NCI-H2171 treated with DMSO at 0.1 percent for 48 hours (cell line): ENCODE measurements at places on chromosomes 1 and 21.

DNA sequence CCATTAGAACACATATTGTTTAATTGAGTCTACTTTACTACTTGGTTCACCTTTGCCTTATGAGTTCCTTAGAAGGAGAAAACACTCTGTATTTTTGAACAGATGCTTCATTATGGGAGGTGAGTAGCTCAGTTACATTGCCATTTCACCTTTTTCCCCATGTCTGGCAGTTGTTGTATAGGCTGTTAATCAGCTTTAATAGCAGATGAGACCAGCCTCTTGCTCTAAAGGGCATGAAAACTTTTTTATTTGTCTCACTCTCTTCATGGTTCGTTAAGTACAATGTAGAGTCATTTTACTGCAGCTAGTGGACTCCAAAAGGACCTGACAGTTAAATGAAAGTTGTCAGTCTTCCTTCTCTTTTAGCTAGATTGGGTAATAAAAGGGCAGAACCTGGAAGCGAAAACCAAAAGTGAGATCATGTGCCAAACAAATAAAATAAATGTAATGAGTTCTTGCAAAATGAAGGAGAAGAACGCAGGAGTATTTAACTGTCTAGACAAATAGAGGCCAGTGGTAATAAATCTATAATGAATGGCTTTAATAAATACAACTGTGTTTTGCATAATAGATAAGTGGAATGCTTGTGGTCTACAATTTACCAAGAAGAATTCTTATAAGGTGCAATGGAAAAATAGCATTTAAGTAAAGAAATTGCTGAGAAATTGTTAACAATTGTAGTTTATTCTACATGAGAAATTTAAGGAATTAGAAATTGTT is 180.0 kb upstream of the NEGR1 start:
- DNase-seq = peak; percentile 2

DNA sequence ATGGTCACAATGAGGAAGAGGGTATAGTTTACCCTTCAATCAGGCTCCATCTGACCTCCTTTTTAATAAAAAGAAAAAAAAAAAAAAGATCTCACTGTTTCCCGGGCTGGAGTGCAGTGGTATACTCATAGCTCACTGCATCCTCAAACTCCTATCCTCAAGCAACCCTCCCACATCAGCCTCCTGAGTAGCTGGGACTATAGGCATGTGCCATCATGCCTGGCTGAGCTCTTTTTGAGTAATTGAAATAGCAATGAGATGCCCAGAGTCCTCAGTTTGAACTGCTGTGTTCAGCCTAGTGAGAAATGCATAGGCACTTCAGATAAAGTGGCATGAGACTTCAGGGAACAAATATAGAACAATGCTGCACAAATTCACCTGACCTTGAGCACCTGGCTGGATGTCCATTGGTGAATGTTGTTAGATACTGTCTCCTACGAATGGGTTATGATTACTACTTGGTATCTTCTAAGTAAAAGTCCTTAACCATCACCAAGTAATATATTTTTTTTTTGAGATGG is 67.6 kb downstream of the NR5A2 start:
- DNase-seq = peak; percentile 46

DNA sequence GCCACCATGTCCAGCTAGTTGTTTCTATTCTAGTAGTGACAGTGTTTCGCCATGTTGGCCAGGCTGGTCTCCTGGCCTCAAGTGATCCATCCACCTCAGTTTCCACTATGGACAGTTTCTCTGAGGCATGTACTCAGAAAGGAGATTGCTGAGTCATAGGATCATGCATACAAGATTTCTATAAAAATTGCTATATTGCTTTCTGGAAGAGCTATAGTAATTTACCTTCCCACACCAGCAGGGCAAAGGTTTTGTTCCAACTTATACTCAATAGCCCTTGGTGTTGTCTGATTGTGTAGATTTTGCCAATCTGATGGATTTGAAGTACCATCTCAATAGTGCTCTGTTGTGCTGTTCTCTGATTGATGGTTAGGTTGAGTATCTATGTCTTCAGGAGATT is 15.6 kb upstream of the ATP1A1 start:
- no peak for DNase-seq

GRCh38 chr1:203932556-203932955 is 71.2 kb downstream of the SNRPE start:
- no peak for DNase-seq

DNA sequence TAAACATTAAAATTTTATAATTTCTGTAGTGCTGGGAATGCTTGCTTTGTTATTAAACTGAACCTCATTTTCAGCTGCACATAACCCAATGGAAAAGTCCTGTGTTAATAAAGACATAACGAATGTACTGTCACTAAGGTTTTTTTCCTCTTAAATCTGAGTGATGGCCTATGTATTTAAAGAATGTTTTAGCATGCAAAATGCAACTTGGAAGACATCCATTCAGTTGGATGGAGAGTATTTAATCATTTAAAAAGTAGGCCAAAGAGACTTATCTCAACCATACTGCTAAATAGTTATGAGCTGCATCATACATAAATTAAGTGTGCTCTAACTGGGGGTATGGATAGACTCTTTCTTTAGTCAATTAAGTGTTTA is 48.5 kb downstream of the RWDD3 start:
- DNase-seq = no peak

- peak; percentile 92 for DNase-seq
Observed at GRCh38 chr1:39954870-39955546, at the start of gene MFSD2A. Gene MFSD2A (plus strand): TSS chr1:39955145. CDS start chr1:39955293, 148 bp downstream.

DNA sequence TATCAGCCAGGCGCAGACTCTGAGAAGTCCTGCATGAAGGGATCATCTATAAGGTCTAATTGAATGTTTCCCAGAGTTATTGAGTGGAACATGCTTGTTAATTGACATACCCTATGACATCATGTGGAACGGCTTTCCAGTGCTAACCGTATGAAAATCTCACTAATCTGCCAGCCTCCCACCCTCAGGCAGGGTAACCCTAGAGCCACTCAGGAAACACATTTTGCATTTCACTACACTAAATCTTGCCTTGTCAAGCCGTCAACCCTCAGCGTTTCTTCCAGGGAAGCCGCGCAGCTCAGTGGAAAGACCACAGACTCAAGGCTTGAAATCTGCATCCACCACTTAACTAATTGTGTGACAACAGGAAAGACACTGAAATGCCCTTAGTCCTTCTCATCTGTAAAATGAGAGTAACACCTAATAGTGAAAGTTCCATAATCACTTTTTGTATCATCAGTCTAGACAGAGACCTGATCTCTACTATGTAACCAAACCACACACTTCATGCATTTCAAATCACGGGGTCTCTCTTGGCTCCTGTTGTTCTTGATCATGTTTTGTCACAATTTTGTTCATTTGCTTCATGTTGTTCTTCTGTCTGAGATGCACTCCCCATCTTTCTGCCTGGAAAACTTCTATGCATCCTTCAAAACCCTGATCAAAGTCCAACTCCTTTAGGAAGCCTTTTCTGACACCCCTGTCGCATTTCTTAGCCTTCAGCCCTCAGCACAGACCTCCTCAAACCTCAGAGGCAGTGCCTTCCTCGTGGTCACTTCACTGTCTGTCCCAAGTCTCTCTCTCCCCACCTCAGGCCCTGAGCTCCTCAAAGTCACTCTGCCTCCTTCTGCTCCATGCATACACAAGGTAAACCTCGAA is 246.5 kb downstream of the TOMM20 start:
- DNase-seq = no peak

DNA sequence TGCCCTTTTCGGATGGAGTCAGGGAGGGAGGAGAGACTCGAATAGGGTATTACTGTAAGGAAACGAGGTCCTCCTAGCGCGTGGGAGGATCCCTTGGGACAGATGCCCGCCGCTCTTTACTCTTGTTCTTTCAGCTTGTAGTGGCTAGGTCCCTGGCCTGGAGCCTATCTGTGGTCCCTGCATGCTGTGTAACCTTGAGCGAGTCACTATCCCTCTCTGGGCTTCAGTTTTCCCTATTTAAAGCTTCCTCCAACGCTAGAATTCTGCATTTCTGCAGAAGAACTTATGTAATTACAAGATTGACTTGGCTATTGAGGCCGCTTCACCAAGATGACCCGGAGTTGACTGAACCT is 744 bp downstream of the MIER1 start:
- no peak for DNase-seq

DNA sequence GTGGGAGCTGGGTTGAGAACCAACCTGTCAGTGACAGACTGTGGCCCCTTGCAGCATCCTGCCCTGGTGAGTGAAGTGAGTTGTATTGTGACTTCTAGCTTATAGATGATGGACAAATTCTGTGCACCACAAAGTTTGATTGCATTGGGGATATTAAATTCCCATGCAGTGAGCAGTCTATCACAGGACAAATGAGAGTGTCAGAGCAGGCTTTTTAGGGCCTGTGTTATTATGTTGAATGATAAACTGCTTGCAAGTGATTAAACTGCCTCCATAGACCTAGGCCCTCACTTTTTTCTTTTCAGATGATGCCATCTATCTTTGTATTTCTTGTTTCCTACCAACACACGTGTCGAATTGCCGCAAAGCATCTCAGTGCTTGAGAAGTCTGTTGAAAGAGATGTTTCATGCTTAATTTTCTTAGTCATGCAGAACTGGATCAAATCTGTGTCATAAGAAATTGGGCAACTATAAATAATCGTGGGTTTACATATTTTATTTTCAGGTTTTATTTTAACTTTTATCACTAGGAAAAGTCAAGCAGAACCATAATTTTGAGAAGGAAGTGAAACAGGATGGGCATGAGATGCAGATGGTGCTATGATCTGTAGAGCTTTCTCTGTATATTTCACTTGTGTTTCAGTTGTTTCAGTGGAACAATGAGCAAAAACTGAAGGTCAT is 199.2 kb downstream of the S1PR1 start:
- DNase-seq = no peak

GRCh38 chr1:210024996-210025395 is 87.0 kb downstream of the SYT14 start:
- no peak for DNase-seq

- DNase-seq = no peak
Observed at GRCh38 chr1:77290576-77290975, 8.8 kb downstream of the AK5 start.

- no peak for DNase-seq
Observed at GRCh38 chr1:19812875-19813642, 2.0 kb downstream of the RNF186 start.

DNA sequence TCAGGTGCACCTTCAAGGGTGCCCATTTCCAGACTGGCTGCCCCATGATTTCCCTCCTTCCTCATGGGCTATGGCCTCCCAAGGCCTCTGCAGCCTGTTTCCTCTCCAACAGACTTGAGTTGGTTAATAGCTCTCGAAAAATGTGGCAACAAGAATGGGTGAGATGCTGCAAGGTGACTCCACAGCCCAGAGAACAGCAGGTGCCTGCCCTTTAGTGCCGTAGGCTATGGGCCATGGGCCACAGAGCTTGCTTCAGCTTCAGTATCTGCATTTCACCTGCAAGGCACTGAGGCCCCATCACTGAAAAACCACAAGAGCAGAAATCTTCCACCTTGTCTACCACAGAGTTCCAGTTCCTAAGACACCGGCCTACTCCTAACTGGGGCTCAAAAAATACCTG is 122.0 kb downstream of the ETS2 start:
- no peak for DNase-seq

- no peak for DNase-seq
Observed at GRCh38 chr21:44416193-44416592, 39.1 kb upstream of the LRRC3 start.

GRCh38 chr1:189432753-189433152 is 1044.9 kb downstream of the BRINP3 start:
- DNase-seq = no peak

GRCh38 chr1:180188684-180189175 is 34.1 kb downstream of the QSOX1 start:
- DNase-seq = no peak

GRCh38 chr1:218332416-218332815 is 12.7 kb upstream of the TGFB2 start:
- DNase-seq = no peak

DNA sequence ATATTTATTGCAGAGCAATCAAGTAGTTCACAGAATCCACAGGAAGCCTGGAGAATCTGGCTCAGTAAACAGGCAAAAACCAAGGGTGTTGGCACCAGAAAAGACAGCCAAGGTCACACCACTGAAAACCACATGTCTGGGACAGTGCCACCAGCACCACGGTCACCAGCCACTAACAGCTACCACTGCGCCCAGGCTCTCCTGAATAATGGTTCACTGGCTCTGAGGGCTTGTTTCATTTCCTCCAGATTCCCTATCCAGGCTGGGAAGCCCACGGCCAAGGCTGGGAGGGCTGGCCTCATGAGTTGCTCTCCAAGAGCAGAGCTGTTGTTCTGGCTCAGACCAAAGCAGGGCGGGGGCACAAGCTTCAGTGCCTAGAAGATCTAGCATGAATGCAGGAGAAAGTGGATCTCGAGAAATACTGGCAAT is 54.5 kb upstream of the PTGFRN start:
- peak; percentile 77 for DNase-seq

DNA sequence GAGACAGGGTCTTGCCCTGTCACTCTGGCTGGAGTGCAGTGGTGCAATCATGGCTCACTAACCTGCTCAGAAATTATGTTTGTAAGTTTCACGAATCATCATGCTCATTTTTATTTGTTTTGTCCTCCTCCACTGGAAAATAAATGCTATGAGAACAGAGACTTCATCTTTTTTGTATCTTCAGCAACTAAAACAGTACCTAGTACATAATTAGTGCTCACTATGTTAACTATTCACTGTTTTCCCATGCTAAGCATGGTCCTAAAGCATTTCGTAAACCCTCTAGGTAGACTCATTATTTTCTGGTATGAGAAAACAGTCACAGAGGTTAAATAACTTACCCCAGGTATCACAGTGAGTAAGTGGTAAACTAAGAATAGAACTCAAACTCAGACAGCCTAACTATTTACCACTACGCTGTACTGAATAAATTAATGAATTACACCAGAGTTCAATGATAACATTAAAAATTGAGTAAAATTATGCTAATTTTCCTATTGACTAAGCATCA is 118.4 kb downstream of the RERE start:
- DNase-seq = no peak

DNA sequence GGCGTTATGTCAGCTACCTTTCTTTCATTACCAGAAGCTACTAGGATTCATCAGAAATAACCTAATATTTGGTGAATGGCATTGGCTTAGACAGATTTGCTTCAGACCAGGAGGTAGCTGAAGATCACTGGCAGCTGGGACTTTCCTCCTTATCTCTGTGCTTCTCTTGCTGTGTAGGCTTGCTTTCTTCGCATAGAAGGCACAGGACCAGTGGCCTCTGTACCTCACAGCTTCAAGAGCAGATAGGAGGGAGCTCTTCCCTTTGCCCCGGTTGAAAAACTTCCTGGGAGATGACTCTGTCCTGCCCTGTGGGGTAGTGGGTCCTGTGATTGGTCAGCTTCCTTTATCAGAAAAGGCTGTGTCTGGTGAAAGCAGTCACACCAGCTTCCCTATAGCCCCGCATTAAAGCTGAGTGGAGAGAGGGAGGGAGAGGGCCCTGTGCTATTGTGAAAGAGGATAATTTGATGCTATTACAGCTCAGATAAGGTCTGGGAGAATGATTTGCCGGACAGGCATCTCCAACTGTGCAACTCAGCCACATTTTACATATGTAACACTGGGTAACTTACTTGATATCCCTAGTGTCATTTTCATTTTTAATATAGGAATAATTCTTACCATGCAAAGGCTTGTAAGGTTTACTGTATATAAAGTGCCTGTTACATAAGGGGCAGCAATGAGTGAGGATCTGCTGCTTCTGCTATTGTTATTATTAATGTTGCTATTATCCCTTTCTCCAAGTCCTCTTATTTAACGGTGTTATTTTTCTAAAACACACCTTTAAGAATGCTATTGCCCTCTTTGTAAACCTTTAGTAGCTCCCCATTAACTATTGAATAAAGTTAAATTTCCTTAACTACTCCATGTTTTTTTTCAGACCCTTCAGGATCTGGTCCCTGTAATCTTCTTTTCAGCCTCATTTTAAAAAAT is 31.6 kb downstream of the OSBPL9 start:
- DNase-seq = no peak
